ENCODE measurements at places on chromosomes 2 and 18.

- no peak for DNase-seq
These were observed 788 bp downstream of the USP14 start for GRCh38 chr18:159037-159652.

DNA sequence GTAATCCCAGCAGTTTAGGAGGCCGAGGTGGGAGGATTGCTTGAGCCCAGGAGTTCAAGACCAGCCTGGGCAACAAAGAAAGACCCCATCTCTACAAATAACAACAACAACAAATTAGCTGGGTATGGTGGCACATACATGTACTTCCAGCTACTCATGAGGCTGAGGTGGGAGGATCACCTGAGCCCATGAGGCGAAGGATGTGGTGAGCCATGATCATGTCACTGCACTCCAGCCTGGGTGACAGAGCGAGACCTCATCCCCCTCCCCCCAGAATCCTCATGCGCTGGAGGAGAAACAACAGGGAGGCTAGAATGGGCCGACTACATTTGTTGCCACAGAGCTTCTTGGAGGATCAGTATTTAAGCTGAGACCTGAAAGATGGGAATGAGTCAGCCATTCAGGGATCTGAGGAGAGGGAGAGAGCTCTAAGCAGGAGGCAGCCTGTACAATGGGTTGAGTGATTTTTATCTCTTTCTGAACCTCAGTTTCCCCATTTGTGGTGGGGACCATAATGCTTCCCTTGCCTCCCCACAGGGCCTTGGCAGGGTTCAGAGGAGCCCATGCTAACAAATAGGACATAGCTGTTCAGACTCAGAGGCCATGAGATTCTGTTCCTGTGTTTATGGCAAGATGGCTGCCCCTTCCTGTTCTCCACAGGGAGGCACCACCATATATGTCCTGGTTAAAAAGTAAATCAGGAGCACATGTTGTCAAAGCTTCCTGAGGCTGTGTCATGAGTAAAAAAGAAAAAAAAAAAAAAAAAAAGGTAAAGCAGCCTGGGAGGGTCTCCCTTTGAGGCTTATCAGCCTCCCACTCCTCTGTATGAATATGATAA lies 131.4 kb upstream of the HAAO start:
- no peak for DNase-seq

DNA sequence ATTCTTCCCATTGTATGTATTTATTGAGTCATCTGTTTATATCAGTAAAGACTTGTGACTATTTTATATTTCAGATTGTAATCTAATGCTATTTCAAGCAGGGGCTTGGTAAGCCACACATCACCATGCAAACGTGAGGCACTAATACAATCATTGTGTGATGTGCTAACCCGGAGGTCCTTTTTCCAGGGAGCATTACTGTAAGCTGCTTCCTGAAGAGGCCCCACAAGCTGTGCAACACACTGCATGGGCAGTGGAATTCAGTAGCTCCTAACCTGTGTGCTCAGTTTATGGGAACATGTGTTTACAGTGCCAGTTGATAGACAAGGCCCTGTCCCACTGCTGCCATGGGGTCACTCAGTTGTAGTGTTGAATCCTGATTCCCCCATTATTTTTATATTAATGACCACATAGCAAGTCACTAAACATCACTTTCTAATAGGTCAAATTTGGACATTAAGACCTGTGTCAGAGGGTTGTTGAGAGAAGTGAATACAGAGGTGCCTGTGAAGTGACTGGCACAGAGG lies 162.9 kb downstream of the FHOD3 start:
- DNase-seq = no peak

DNA sequence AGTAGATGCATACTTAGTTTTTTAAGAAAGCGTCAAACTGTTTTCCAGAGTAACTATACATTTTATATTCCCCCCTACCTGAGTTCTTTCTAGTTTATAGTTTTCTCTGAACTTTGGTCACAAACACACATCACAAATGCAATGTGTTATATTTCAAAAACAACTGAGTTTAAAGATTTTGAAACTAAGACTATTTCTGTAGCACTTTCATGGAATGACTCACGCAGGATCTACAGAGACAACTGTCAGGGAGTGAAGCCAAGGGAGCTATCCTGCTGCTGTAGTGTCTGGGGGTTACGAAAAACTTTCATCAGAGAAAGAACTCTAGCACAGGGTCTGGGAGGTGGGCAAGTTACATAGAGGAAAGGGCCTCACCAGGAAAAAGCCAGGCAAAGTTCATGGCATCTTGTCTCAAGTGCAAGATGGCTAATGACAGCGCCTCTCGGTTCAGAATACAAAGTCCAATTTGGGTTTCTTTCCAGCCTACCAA lies 66.8 kb downstream of the UXS1 start:
- no peak for DNase-seq

DNA sequence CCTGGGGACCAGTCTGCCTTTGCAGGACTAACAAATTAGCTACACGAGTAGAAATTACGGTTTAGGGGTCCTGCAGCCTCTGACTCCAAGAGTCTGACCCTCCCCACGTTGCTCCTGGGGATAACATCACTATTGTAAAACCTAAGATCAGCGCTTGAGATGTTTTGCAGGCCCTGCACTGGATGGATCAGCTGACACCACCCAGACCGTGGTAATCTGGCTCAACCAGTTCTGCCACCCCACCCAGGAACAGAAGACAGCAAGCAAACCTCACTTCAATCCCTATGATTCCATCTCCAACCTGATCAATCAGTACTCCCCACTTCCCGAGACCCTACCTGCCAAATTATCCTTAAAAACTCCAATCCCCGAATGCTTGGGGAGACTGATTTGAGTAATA lies 31.7 kb downstream of the NGEF start:
- no peak for DNase-seq

GRCh38 chr18:37548679-37549289 lies 16.8 kb downstream of the CELF4 start:
- no peak for DNase-seq

DNA sequence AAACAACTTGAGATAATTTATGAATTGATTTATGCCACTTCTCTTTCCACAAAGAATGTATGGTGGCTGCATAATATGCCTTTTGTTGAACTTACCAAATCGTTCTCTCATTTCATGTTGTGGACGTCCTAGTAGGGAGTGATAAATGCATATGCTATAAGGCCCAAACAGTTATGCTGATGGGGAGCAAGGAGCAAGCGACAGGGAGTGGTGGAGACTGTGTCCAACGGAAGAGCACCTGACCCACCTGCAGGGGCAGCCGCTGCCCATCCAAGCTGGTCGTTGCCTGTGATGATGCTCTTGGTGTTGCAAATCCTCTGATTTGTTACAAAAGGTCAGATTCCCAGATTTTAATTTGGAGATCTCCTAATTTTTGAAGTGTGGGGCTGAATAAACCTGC lies 31.0 kb upstream of the MGAT4A start:
- DNase-seq = no peak

GRCh38 chr18:55097456-55098170 lies 138.4 kb upstream of the CCDC68 start:
- DNase-seq = no peak

DNA sequence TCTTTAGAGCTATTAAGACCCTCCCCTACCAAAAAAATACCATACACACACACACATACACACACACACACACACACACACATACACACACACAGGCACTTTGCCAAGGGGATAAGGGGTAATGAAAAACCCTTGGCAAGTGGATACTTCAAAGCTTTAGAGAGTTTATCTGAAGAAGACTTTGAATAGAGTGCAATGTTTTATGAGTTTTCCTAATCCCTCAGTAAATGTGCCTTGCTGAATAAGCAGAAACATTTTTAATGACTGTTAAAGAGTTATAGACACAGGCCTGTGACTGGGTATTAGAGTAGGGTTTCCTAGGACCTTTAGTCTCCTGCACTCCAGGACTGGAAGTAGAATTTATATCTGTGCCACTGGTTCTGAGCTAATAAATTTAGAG lies 75.5 kb upstream of the CTAGE1 start:
- DNase-seq = no peak

- DNase-seq = no peak
These were observed 21.8 kb downstream of the TMEM182 start for GRCh38 chr2:102783506-102784183.

DNA sequence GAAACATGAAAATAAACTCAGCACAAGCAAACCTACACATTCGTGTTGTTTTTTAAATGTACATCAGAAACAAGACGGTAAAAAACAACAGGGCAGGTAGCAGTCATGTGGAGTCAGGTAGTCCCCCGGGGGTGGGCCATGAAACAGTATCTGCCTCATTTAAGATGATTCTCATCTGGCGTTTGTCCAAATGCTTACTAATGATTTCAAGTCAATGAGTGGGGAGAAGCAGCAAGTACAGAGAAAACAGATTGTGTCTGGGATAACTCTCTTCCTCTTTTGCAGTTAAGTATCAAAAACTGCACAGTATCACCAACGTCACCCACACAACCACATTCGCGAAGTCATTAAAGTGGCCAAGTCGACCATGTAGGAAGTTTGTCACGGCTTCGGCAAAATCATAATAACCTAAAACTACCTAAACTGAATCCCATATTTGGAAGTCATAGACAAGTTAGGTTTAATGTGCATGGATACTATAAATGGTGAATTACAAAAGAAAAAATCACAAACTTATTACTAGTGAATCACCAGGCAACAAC lies 1.3 kb downstream of the LAPTM4A start:
- peak; percentile 71 for DNase-seq

DNA sequence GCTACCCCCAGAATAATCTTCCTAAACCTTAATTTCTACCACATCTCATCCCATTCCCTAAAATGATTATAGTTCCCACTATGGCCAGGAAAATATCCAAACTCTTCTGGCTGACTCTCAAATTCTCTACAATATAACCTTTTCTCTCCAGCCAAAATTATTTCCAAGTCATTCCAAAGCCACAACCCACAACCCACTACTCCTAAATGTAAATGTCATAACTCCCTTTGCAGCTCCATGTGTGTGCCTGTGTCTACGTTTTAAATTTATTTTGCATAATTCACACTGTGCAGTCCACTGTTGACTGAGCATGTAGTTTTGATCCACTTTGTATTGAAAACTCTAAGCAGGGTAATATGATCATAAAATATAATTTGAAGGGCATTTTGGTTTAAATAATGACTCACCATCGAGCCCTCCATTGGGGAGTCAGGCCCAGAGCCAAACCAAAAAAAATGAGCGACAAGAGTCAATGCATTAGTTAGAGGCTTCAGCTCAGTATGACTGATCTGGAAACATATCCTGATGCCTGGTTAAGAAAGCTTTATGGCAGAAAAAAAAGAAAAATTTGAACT lies 171.0 kb downstream of the AFF3 start:
- DNase-seq = no peak
